ENCODE measurements at places on chromosomes 7 and 10.
A peak's percentile ranks its signal among the peaks of the same experiment; 100 is the strongest.

- DNase-seq = peak; percentile 59
These were observed 83.9 kb upstream of the PDLIM1 start for GRCh38 chr10:95374597-95375209.

DNA sequence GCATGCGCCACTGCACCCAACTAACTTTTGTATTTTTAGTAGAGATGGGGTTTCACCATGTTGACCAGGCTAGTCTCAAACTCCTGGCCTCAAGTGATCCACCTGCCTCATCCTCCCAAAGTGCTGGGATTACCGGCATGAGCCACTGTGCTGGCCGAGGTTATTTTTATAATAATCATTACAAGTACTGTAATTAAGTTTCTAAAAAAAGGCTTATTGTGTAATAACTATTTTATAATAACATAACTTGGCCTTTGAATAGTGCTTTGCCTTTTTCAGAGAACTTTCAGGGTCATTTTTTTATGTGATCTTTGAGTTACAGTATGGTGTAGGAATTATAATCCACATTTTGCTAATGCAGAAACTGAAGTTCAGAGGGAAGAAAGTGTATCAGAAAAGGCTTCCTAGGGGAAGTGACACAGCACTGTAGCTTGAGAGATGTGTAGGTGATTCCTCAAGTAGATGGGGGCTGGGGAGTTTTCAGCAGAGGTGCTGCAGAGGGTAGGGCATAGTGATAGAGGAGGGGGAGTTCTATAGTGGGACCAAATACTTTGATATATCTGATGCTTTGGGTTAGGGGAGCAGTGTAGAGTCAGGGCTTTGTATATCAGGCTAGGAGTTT lies 9.2 kb upstream of the SYPL1 start:
- DNase-seq = no peak

GRCh38 chr10:1559761-1560160 lies 177.6 kb downstream of the ADARB2 start:
- DNase-seq = no peak

GRCh38 chr7:151426904-151427704 lies 12.8 kb downstream of the CRYGN start:
- no peak for DNase-seq

DNA sequence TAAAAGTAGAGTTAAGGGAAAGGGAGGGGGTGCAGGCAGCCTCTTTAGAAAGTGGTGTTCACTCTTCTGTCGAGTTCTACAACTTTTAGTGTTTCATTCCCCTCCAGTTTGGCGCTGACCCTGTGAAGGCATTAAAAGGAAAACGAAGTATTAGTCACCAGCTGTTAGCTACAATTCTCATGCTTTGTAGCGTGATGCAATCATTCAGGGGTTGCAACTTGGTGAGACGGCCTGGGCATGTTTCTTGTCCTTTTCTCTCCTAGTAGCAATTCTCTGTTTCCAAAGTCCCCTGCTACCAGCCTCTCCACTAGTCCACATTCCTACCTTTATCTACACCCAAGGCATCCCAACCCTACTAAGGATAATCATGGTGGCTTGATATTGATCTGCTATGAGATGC lies 33.7 kb upstream of the DGKI start:
- DNase-seq = peak; percentile 69

Data from fibroblast of gingiva (primary cell).